ENCODE measurements at places on chromosomes 7 and 10.

DNA sequence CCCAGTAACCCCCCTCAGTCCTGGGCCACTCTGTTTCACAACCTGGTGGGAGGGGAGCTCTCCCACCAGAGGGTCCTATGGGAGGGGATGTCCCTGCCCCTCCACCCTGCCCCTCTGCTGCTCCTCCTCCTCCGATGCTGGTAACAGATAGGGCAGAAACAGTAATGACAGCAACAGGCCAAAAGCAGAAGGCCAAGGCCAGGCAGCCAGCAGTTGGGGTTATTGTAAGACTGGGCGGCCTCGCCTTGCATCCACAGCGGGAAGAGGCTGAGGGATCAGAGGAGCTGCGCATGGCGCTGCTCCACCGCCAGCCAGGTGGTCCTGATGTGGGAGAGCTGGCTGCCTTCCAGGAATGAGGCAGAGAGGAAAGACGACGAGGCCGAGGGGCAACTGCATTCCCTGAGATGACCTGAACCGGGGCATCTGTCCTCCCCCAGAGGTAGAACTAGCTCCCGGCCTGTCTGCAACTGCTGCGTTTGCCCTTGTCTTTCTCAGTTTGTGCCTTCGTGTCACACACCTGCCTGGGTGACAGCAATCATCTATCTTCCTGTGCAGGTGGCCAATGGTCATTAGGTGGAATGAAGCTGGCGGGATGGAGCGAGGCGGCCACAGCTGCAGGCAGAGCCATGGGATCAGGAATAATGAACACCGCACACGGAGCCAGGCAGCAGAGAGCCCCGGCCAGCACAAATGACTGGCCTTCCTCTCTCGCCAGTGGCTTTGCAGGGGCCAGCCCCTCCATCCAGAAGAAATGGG, 54.0 kb upstream of the CACUL1 start:
- DNase-seq, result no peak

GRCh38 chr7:132742189-132742612, 165.9 kb upstream of the PLXNA4 start:
- no peak for DNase-seq

DNA sequence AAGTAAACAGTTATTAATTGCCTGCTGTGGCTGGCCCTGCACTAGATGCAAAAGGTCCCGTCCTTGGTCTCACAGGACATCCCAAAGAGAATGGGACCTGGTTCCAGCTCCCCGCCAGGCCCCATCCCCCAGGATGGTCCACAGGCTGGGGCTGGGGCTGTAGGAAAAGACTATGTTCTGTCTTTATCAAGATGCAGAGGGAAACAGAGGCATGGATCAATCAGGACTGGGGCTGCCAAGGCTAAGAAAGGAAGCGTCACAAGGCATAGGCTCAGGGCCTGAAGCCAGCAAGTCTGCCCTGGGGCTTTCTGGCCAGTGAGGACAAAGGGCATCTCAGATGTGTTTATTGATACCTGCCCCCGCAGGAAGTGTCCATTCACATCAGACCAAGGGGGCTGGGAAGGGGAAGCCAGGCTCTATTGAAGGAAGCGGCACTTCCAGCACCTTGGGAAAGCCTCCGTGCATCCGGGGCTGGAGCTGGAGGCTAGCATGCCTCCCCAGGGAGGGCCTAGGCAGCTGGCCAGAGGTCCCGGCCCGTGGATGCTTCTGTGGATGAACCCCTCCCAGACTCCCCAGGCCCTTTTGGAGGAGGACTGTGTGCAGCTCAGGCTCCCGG, 5.8 kb downstream of the VSIR start:
- DNase-seq, result no peak

DNA sequence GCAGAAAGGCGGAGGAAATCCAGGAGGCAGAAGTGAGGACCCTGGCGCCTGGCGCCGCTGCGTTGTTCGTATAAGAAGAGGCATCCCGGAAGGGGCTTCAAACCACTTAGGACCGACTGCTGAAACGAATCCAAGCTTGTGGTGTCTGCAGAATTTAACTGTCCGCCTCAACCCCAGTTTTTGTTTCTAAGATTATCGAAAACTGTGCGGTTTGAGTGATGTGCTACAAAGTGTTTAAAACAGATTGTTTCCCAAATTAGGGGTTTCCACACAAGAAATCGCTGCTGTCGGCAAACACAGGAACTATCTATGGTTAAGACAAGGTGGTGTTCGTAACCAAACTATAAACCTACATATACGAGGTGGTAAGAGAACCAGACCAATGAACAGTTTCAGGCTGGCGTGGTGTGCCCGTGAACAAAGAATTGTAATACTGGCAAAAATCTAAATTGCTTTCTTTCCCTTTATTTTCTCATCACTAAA, 835 bp upstream of the DGKI start:
- DNase-seq, result no peak

DNA sequence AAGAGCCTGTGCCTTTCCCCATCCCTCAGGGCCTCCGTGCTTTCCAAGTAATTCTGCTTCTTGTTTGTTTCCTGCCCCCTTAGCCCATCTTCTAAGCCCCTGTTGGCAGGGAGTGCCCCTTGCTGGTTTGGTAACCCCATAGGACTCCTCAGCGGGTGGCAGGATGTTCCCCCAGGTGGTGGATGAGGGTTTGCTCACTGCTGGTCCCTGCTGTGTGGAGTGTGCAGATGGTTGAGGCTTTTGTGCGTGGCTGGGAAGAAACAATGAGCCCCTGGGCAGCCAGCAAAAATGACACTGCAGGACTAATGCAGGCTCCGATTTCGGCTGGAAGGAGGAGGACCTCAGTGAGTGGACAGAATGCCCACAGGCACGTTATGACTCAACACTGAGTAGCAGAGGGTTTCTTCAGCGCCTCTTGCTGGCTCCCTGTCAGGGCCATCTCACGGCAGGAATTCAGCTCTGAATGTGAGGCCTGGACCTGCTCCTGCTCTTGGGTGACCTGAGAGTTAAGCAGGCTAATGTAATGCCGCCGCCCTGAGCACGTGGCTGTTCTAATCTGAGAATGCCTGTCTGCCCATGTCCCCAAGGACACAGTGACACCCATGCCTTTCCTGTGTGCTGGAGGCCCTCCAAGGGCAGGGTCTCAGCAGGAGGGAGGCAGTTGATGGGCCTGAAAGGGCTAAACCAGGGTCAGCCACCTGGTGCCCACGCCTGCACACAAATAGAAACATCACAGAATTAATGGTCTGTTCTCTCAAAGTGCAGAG, 16.6 kb downstream of the BAG3 start:
- DNase-seq, result no peak

DNA sequence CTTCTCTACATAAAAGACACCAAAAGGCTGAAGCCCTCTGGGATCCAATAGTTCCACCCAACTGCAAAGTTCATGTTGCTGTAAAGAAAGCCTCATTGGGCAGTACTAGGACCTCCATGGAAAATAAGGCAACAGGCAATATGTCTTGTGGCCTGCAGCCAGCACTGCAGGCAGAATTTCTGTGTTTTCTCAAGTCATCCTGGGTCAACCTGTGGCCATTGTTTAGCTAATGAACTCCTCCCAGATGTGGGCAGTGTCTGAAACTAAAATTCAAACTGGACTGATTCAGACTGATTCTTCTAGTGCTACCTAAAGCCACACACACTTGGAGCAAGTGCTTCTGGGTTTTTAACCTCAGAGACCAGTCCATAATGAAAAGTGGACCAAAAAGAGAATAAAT, 141.5 kb downstream of the PPP1R17 start:
- DNase-seq, result no peak

GRCh38 chr7:128034825-128035224, 3.6 kb upstream of the LRRC4 start:
- no peak for DNase-seq

GRCh38 chr7:14734839-14735321, 167.7 kb downstream of the DGKB start:
- DNase-seq, result no peak

DNA sequence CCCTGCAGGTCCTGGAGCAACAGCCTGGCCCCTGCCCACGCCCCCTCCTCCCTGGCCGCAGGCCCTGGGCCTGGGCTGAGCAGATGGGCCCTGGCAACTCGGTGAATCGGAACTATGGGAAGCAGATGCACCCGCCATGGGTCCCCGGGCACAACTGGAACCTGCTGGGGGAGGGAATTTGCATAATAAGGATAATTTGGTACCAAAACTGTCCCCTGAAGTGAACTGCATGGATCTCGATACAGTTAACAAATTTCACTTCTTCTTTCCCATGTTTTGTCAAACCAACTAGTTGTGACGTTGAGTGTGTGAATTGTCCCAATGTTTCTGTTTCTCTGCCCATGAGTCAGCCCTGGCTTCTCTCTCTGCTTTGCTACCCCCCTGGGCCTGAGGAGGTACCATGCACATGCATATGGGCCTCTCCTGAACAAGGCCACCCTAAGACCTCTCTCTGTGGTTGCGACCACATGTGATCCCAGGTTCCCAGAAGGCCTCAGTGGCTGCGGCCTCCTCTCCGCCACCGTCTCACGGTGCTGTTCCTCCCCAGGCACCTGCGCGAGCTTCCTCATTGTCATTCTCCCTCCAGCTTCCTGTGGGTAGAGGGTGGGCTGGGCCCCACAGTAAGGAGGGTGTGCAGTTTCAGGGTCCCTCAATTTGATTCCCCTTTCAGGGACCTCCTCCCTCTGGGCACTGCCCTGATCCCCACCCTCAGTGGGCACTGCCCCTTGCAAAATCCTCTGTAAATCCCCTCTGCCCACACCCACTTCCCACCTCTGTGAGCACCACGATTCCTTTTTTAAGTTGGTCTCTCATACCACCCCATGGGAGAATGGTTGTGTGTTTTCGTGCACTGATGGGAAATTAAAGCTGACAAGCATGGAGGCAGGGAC, 40.0 kb downstream of the FIGNL1 start:
- no peak for DNase-seq

DNA sequence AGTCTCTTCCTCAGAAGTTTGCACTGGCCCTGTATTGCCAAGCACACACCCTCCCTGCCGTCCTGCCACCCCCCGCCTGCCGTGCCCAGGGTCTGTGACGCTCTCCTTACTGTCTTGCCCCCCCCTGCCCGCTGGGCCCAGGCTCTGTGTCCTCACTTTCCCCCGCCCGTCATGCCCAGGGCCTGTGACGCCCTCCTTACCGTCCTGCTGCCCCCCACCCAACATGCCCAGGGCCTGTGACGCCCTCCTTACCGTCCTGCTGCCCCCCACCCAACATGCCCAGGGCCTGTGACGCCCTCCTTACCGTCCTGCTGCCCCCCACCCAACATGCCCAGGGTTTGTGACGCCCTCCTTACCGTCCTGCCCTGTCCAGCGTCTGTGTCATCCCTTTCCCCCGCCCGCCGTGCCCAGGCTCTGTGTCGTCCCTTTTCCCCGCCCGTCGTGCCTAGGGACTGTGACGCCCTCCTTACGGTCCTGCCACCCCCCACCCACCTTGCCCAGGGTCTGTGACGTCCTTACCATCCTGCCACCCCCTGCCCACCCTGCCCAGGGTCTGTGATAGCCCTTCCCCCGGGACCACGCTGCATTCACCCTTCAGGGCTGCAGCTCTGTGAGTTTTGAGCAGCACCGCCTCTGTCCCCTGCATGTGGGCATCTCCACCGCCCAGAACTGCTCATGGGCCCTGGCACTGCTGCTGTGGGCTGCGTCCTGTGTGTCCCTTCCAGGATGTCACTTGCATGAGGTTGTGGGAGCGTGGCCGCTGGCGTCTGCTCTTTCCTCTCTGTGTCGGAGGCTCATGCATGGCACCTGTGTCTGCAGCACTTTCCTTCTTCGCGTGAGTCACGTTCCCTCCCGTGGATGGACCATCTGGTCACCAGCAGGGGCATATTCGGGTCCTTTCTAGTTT, 19.3 kb upstream of the PRKAR1B start:
- DNase-seq, result no peak

- no peak for DNase-seq
Measured at GRCh38 chr7:134374291-134374690, 57.6 kb upstream of the SLC35B4 start.
